ENCODE measurements at places on chromosomes 3 and 15.

GRCh38 chr3:31908391-31909097, 72.5 kb downstream of the OSBPL10 start:
- no peak for DNase-seq

DNA sequence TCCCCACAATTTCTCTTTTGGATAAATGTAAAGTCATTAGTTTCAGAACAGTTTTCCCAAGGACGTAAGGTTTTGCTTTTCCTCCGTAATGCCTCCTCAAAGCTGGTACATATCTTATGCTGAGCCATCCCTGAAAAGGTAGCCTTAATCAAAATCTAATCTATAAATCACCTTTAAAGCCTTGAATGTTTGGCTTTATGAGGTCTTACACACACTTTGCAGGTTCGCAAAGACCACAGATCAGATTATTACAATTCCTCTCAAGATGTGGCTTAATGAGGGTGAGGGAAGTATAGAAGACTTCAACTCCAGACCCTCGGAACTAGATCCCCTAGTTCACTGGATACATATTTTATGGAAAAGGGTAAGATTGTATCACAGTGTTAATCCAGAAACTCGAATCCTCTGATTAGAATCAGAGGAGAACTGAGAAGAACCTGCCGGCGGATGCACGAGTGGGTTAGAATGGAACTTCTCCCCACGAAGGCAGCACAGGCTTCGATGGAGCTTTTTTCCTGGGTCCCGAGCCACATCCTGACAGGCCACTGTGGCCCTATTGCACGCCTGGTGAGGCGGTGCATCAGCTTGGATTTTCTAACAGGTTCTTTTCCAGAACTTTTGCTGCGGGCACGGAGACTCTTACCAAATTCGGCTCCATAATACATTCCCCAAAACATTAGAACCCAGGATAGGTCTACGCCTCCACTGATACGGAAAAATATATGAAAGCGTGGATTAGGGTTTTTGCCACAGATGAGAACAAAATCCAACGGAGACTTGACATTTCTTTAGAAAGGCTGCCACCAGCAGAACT, 1.2 kb downstream of the CTXND1 start:
- no peak for DNase-seq

GRCh38 chr3:108834551-108834950, 12.0 kb downstream of the TRAT1 start:
- DNase-seq, result no peak

DNA sequence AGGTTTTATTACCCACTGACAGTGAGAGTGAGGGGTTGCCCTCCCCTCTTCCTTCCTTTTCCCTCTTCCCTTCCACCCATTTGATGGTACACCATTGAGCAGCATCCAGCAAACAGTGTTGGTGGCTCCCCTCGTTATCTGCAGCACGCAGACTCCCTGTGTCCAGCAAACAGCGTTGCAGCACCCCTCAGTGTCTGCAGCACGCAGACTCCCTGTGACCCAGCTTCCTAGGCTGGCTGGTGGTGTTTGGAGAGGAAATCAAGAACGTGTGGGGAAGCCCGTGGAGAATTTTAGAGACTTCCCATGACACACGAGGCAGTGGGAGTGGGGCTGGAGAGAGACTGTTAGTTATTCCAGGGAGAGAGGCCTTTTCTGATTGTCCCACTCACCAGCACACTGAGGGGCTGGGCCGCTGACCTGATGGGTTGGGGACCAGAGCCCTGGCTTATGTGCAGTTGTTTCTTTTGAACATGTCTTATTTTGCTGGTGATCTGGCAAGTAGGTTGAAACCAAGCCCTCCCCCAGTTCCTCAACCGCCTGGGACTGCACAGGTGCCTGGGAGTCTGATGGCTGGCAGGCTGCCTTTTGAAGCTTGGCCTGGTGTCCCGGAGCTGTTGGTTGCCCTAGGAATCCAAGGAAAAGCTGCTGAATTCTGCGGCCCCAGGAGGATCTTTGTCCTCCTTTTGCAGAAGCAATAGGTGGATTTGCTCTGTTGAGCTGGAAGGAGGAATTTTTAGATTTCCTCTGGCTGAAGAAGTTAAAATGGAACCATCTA, 19.0 kb downstream of the APBA2 start:
- DNase-seq, result no peak

DNA sequence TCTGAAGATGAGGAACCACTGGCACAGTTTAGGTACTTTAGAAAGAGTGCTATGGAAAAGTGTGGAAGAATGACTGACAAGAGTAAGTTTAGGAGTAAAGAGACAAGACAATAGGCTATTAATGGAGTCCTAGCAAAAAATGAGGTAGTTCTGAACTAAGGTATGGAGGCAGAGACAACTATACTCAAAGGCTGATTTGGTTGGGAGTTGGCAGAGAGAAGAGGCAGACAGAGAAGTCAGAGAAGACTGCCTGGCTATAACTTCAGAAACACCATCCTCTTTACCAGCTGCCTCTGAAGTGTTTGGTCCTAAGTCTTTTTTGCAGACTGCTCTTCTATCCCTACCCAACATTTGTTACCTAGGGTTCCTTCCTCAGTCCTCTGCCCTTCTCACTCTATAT, 19.2 kb downstream of the DYNC1LI1 start:
- DNase-seq, result no peak

GRCh38 chr3:38000242-38000916, 9.8 kb downstream of the VILL start:
- no peak for DNase-seq

DNA sequence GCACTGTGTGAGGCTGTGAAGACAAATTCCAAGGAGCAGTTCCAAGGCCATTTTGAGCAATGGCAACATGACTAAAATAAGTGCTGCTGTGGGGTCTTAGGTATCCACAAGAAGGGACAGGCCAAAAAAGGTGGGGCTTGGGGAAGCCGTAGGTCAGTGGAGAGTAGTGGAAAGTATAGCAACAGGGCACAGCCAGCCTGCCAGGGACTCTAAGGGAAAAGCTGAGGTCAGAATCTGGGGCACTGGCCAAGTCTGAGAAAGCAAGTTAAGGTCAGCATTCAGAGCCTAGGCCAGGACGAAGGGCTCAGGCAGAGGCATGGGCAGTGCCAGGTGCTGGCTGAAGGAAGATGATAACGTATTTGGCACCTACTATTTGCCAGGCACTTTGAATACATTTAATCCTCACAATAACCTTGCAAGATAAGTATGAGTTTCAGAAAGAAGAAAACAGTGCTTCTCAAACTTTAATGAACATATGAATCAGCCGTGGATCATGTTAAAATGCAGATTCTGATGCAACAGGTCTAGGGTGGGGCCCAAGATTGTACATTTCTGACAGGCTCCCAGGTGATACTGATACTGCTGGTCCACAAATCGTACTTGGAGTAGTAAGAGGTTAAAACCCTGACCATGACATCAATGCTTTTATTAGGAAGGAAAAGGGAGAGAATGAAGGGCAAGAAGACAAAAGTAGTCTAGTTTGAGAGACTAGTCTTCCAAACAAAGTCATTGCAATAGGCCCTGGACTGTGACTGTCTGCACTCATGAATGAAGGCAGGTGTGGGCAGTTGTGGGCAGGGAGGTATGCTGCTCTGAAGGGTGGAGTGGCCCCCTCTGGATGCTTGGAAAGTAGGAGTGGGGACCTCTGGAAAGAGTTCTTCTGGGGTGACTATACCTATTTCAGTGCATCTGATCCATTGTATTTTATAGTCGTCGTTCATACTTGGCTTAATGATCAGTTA, 106.3 kb upstream of the ANKRD28 start:
- no peak for DNase-seq

- no peak for DNase-seq
Measured at GRCh38 chr3:72150634-72151412, 365.9 kb upstream of the PROK2 start.

DNA sequence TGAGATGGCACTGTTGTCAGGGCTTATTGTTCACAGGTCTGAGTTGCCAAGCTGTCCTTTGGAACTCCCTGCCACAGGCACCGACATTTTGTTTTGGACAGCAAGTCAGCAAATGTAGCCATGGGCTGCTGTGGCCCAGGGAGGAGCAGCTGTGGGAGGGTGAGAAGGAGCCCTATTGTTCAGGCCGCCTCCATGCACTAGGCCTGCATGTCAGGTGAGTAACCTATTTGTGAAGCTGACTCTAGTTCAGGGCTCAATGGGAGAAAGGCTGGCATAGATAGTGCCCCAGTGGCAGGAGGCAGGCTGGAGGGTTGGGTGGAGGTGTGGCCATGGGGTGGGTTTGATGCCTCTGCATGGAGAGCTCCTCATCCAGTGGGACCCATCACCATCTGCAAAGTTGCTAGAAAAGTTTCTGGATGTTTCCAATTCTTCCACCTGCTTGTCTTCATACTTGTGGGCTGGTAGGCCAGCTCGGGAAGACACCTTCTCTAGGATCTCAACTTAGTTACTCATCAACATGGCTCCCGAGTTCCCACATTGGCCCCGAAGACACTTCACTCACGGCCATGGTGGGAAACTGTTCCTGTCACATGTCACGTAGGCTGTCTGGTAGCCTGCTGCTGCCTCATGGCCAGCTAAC, 19.5 kb downstream of the AMOTL2 start:
- DNase-seq, result no peak

DNA sequence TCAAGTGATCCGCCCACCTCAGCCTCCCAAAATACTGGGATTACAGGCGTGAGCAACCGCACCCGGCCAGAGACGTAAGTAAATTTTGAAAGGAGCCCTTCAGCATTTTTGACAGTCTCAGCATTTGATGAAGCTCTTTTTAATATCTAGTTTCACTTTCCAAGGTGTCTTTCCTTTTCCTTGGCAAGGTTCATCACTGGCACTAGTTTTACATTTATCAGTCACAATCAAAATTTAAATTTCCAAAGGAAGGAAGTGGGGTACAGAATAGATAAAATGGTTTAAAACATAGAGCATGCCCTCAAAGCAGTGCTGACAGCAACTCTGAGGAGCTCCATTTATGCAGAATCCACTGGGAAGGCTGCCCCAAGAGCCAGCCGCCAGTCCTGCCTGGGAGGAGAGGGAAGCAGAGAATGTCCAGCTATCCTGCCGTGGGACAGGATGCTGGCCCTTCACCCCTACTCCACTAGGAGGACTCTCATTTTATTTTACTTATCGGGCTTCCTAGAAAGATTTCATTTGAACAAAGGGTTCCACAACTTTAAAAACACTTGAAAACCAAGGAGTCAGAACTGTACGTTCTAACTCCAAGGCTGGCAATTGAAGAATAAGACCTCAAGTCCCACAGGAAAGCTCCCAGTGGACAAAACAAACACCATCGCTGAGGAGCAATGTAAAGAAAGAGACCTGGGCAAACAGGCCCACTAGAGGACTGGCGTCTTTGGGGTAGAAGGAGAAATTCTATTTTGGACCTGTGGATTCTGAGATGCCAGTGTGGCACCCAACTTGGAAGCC, 9.9 kb downstream of the SFMBT1 start:
- no peak for DNase-seq

DNA sequence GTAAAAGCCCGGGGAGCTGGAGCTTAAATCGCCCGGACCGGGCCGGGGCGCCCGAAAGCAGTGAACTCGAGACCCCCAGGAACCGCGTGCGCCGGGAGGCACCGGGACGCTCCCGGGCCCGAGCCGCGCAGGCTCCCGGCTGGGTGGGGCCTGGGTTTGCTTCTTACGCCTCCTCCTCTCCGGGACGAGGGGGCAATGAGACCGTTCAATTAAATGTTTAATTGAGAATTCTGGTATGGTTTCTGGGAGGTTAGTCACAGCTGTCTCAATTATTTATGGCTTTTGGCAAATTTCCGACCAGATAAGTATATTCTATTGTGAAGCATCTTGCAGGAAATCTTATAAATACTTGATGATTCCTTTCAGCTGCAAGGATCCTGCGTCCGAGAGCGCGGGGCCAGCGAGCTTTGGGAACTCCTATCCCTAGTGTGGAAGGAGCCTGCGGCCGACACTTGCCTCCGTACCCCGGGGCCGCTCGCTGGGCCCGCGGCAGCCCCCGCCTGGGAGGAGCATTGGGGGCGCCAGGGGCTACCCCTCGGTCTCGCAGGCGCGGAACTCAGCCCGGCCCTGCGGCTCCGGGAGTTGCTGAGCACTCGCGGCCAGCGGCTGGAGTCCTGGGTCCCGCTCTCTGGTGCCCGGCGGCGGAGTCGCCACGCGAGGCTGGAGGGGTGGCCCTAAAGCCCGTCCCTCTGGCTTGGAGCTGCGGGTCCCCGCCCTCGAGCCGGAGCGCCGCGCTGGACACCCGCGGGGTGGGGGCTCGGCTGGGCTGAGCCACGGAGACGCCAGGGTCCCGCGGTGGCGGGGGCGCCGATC, 10.3 kb downstream of the ISL2 start:
- DNase-seq, result no peak
